ENCODE measurements at places on chromosomes 2 and 18. TPM values are rescaled to one million over a fixed set of nuclear protein-coding genes. Genes with fewer than 3 reads are reported as not detected.

GALNT5 gene
- total RNA-seq: not detected

DNA sequence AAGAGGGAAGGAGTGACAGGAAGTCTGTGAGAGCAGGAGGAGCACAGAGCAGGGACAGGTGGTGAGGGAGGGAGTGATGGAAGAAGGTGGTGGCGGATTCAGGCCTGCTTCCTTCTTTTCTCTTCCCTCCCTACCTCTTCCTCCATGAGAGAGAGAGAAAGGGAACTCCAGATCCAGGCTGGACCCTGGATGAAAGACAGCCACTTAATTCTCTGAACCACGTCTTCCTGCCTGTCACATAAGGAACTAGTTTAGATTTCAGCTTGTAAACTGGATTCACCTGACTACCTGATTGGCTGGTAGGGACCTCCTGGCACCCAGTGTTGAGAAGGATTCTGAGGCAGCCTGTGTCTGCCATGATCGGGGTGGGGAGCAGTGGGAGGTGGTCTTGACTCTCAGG is 48.9 kb downstream of the PAX8 start:
- H3K36me3 ChIP-seq: no peaks in the 10 kb centered on the region
- no peak overlapping the region for H3K27ac ChIP-seq
- no peak overlapping the region for H3K4me3 ChIP-seq
- H3K27me3 ChIP-seq: no peaks in the 10 kb centered on the region
- no peak for DNase-seq

DNA sequence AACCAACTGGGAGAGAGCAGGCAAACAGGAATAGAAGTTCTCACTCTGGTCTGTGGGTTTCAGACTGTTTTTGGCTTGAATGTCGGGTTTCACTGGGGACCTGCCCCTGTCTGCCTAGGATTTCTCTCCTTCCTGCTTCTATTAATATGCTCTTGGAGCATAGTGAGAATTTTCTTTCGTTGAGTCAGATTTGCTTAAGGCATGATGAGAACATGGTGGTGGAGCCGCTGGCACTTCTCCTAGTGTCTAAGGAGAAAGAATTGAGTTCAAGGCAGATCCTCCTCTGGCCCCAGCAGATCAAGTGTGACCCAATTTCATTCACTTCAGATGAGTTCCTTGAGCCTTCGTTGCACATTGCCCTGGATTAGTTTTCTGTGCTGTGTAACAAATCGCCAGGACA is 103.9 kb upstream of the HS6ST1 start:
- no peaks in the 10 kb centered on the region for H3K36me3 ChIP-seq
- peaks cover 5% of the 10 kb centered on the region for H3K27me3 ChIP-seq
- no peak for DNase-seq
- no peak overlapping the region for H3K27ac ChIP-seq

- no peaks in the 10 kb centered on the region for H3K4me1 ChIP-seq
- no peak overlapping the region for H3K4me3 ChIP-seq
- no peaks in the 10 kb centered on the region for H3K36me3 ChIP-seq
- DNase-seq: no peak
- H3K27ac ChIP-seq: no peak overlapping the region
Measured at GRCh38 chr2:101466426-101466825, 8.5 kb downstream of the RFX8 start.

IL1F10 gene
- total RNA-seq: not detected

Measured in activated CD4-positive, alpha-beta memory T cell treated with anti-CD3 and anti-CD28 coated beads for 36 hours (primary cell).